ENCODE measurements at places on chromosomes 6 and 20.
A peak's percentile ranks its signal among the peaks of the same experiment; 100 is the strongest.

DNA sequence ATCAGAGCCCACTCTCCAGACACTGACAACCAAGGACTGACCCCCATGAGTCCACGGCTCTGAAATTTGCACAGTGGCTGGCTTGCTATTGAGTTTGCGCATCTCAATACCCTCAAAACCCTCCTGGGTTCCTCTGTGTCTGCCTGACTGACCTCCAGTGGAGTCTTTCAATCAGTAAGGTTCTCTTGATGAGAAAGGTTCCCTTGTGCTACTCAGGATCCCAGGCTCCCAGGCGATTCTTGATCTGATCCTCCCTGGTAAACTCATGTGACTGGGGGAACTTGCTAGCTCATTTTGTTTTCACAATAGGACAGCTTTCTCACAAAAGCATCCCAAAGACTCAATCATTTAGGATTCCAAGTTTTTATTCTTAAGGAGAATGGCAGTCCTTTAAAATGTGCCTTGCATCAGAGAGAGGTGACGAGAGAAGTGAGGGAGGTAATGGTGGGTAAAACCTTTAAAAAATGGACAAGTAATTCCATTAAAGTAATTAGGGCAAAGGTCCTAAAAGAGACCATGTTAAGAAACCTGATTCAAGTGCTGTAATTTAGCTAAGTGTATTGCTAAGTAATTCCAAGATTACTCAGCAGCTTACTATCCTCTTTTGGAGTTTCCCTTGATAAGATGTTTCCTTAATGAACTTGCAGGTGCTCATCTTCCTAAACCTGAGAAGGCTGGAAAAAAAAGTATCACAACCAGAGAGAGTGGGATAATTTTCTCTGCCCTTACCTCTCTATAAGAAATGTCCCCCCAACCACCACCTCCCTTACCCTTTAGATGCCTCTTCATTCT is 304.7 kb upstream of the SGK1 start:
- DNase-seq, result no peak

DNA sequence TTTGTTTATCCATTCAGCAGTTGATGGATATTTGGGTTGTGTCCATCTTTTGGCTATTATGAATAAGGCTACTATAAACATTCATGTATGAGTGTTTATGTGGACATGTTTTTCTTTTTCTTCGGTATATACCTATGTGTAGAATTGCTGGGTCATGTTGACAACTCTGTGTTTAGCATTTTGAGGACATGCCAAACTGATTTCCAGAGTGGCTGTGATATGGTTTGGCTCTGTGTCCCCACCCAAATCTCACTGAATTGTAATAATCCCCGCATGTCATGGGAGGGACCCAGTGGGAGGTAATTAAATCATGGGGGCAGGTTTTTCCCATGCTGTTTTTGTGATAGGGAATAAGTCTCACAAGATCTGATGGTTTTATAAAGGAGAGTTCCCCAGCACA is 439.7 kb downstream of the UTRN start:
- DNase-seq, result no peak

DNA sequence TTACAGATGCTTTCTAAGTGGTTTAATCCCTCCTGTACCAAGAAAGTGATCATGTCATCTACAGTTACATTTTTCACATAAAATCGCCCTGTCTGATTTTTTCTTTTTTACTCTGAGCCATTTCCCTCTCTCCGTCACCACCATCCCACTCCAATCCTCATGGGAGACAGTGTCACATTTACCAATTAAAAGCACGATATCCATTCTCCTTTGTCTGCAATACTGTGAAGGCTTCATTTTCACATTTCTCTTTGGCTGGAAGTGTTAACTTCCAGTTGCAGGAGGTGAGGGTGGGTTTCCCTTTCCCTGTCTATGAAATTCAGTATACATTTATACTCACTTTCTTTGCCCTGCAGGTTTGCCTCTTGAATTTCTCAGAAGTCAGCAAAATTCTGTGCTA is 372.7 kb upstream of the CNR1 start:
- no peak for DNase-seq

GRCh38 chr6:111399626-111400025 is 83.4 kb downstream of the REV3L start:
- DNase-seq, result no peak

DNA sequence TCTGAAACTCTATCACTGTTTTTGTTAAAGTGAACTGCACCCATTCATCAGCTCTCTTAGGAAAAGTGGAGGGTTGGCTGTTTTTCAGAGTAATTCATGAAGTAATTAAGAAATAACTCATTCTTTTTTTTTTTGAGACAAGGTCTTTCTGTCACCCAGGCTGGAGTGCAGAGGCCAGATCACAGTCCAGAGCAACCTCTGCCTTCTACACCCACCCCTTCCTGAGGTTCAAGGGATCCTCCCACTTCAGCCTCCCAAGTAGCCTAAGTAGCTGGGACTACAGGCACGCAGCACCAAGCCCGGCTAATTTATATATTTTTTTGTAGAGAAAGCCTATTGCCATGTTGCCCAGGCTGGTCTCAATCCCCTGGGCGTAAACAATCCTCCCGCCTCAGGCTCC is 2.6 kb downstream of the ZNFX1 start:
- DNase-seq, result no peak

DNA sequence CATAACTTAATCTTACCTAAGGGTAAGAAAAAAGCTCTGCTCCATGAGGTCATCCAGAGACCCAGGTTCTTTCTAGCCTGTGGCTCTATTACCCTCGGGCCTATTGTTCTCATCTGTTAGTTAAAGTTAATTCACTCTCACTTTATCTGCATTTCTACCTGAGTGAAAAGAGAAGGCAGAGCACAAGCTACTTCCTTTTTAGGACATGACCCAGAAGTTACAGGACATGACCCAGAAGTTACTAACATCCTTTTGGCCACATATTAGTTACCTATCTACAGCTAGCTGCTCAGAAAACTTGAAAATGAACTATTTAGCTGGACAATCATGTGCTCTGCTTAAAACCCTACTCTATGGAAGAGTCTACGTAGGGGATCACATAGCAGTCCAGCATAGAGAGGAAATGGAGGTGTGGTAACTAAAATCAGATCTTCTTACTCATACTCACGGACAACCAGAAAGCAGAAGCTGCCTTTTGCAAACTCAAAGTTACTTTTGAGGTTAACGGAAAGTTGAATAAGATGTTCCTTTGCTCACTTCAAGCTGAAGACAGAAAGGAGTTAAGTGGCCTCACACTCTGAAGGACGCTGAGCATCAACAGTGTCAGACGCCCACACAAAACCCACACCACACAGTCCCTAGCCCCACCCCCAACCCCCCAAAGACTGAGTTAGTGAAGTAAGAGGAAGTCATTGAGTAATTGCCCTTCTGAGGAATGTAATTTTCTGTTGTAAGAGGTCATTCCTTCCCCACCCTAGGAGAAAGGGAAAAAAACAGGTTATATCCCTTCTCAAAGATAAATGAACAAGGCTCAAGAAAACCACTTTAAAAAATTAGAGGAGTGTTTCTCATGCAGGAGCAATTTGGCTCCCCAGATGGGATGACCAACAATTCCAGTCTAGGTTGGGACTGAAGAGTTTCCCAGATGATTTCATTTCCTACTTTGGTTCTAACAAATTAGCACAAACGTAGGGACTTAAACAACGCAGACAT is 45.9 kb upstream of the TAB2 start:
- DNase-seq, result no peak

DNA sequence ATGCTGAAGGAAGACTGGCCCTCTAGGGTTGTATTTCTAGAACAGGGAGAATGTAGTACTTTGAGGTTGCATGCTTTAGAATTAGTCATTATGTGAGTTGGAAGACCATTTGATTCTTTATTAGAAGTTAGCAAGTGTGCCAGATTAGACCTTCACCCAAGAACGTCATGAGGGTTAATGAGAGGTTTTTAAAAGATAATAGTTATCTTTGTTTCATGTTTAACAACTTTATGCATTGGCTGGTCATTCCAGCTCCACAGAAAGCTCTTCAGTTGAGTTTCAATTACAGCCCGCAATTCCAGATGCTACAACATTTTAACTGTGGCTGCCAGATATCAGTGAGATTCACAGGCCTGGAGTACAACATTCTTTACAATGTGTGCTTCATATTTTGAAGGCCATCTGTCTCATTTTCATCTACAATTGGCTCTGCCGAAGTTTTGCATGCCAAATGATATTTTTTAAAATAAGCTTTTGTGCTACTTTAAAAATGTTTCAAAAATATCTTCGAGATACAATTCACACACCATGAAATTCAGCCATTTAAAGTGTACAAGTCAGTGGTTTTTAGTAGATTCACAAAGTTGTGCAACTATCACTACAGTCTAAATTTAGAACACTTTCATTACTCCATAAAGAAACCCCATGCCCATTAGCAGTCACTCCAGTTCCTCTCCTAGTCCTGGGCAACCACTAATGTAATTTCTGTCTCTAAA is 61.1 kb upstream of the FBXO30 start:
- DNase-seq, result no peak

- no peak for DNase-seq
Measured at GRCh38 chr20:3452690-3453089, 18.1 kb upstream of the ATRN start.

GRCh38 chr6:122778302-122778701 is 1.2 kb upstream of the FABP7 start:
- no peak for DNase-seq

DNA sequence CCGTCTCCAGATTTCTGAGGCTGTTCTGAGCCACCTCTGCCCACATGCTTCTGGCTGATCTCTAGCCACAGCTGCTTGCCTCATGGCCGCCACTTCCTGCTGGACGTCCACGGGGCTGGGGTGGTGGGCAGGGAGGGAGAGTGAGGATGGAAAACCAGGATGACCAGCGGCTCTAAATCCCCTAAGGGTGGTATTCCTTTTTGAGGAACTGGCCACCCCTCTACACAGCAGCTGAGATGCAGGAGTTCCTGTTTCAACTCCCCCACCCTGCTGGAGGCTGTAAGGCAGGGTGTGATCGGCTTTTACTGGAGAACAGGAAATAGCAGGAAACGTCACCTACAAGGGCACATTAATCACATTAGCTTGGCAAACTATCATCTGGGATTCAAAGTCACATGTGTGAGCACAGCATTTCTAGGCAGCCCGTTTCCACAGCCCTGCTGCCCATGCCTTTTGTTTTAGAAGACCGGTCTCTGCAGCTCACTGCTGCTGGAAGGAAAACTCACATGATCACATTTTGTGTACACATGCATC is 181.6 kb upstream of the ECI2 start:
- no peak for DNase-seq

GRCh38 chr6:98241630-98242029 is 592.7 kb upstream of the POU3F2 start:
- DNase-seq, result no peak

DNA sequence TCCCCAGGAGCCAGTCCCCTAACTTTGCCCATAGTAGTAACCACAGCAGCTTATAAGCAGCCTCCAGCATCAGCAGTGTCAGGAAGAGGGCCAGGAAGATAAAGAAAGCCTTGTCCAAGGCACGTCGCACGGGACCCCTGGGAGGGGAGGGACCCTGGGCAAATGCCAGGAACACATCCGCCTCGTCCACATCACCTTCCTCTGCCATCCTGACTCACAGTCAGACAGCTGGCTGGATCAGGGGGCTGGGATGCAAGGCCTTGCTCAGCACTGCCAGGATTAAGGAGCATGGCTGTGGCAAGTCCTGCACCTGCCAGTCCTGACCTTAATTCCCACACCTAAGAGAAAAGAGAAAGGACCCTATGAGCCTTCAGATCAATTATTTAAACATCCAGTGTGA is 11.5 kb upstream of the ZBTB22 start:
- DNase-seq, result no peak

GRCh38 chr6:74997646-74998045 is 208.2 kb downstream of the COL12A1 start:
- DNase-seq, result no peak

DNA sequence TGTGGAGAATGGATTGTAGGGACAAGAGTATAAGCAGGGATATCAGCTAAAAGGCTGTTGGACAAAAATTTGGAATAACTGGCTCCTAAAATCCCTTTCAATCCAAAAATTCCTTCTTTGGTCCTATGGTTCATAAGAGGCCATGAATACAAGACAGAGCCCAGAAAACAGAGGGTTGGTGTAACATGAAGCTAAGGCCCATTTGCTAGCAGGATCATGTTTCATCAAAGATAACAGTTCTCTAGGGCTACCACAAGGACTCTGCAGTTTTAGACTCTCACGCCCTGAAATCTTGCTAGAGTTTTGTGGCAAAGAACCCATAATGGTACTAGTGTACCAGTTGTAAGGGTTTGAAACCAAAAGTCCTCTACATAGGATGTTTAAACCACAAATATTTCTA is 327.8 kb upstream of the TBX18 start:
- DNase-seq, result no peak

DNA sequence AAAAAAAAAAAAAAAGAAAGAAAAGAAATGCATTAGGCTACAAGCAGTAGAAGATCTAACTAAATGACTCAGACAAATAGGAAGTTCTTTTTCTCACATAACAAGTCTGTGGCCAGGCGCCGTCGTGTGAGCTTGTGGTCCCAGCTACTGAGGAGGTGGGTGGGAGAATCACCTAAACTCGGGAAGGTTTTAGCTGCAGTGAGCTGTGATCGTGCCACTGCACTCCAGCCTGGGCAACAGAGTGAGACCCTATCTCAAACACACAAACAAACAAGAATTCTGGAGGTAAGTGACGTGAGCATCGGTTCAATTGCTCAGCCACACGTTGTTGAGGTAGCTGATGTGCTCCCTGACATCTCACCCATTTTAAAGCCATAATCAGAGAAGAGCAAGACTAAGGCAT is 37.9 kb upstream of the SLC23A2 start:
- DNase-seq, result no peak

DNA sequence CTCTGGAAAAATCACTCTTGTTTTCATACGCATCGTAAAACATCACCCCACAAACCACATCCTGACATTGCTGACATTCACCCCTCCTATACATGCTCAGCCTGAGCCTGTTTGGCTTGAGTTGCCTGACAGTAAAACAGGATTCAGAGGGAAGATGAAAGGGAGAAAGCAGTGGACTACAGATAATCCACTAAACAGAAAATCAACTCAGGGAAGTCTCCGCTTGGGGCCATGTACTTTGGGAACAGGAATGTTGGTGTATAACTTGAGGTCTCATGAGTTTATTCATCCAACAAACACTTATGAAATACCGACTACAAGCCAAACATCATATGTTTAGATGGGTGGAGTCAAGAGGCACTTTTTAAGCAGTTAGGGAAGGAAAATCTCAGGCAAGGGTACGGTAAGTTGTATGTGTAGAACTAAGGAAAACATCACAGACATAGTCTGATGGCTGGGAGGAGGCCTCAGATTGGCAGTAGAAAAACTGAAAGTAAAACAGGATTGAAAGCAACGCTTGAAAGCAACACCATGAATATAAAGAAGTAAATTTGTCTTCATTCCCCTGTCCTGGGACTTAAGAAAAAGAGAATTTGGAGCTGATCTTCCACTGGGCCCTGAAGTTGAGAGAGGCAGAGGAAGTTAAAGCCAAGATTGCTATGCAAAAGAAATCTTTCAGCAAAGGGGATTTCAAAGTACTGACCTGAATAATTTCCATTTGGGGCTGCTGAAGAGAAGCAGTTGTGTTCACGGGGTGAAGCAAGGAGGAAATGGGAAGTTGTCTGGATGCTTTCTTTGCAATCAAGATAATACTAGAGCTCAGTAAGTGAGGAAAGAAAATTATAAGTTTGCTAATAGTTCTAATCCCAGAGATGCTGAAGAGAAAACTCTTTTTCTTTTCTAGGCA is 28.8 kb downstream of the PDE7B start:
- DNase-seq, result peak; percentile 76

Measured in cardiac muscle cell (in vitro differentiated cells and primary cell).